Activated CD4-positive, alpha-beta T cell treated with anti-CD3 and anti-CD28 coated beads for 36 hours (primary cell): ENCODE measurements at places on chromosomes 13 and 19. TPM values are rescaled to one million over a fixed set of nuclear protein-coding genes. Genes with fewer than 3 reads are reported as not detected.

The TNNT1 gene
- 0.47 TPM for total RNA-seq

- peaks cover 4% of the 10 kb centered on the region for H3K4me1 ChIP-seq
- peaks cover 20% of the 10 kb centered on the region for H3K27me3 ChIP-seq
- H3K36me3 ChIP-seq = no peaks in the 10 kb centered on the region
- DNase-seq = no peak
- H3K4me3 ChIP-seq = no peak overlapping the region
- no peak overlapping the region for H3K27ac ChIP-seq
These were observed 2.5 kb downstream of the GRTP1 start for GRCh38 chr13:113361406-113361805.

DNA sequence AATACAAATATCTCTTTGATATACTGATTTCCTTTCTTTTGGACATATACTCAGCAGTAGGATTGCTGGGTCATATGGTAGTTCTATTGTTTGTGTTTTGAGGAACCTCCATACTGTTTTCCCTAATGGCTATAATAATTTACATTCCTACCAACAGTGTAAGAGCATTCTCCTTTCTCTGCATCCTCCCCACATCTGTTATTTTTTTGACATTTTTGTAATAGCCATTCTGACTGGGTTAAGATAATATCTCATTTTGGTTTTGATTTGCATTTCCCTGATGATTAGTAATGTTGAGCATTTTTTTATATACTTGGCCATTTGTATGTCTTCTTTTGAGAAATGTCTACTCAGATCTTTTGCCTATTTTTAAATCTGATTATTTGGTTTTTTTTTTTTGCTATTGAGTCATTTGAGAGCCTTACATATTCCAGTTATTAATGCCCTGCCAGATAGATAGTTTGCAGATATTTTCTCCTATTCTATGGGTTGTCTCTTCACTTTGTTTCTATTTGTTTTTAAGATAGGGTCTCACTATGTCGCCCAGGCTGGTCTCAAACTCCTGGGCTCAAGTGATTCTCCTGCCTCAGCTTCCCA is 95.7 kb downstream of the FNDC3A start:
- H3K27ac ChIP-seq = no peak overlapping the region
- no peak for DNase-seq
- H3K4me3 ChIP-seq = no peak overlapping the region
- peaks cover 27% of the 10 kb centered on the region for H3K36me3 ChIP-seq
- H3K27me3 ChIP-seq = no peaks in the 10 kb centered on the region

DNA sequence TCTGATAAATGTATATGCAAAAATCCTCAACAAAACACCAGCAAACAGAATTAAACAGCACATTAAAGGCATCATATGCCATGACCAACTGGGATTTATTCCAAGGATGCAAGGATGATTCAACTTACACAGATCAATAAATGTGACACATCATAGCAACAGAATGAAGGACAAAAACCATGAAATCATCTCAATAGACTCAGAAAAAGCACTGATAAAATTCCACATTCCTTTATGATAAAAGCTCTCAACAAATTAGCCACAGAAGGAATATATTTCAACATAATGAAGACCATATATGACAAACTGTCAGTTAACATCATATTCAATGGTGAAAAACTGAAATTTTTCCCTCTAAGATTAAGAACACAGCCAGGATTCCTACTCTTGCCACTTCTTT is 691.6 kb downstream of the DIAPH3 start:
- H3K4me3 ChIP-seq = no peak overlapping the region
- DNase-seq = no peak
- H3K27me3 ChIP-seq = no peaks in the 10 kb centered on the region
- no peaks in the 10 kb centered on the region for H3K36me3 ChIP-seq

DNA sequence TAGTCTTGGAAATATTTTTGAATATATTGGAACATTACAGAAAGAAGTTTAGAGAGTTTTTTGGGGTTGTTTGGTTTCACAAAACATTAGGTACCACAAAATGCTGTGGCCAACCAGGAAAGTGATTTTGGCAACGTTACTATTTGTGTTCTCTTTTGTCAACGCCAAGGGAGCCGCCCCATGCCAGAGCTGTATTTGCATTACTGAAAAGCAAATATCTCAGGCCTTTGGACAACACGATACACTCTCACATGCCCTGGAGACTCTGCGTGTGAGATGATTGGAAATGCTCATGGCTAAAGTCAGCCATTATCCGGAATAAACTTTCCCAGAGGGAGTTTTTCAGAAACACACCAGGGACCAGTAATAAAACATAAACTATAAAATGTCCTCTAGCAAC is 324.6 kb downstream of the SHISA2 start:
- peaks cover 5% of the 10 kb centered on the region for H3K27me3 ChIP-seq
- no peak overlapping the region for H3K27ac ChIP-seq
- H3K36me3 ChIP-seq = no peaks in the 10 kb centered on the region
- DNase-seq = no peak

GRCh38 chr19:50290011-50290410 is 39.2 kb downstream of the KCNC3 start:
- H3K27ac ChIP-seq = no peak overlapping the region
- H3K4me1 ChIP-seq = no peaks in the 10 kb centered on the region
- H3K36me3 ChIP-seq = no peaks in the 10 kb centered on the region
- DNase-seq = no peak
